ENCODE measurements at places on chromosomes 2 and 18. TPM values are rescaled to one million over a fixed set of nuclear protein-coding genes. Genes with fewer than 3 reads are reported as not detected.

The GPBAR1 gene
- total RNA-seq: 1.9 TPM

The COL3A1 gene
- 13.8 TPM for total RNA-seq

The OSGEPL1 gene
- total RNA-seq: 4.2 TPM

The DSG4 gene
- not detected for total RNA-seq

The ATP6V1B1 gene
- not detected for total RNA-seq

The ITM2C gene
- 26.4 TPM for total RNA-seq

The ATIC gene
- total RNA-seq: 52.4 TPM

The POTEI gene
- not detected for total RNA-seq

The CHST9 gene
- 24.2 TPM for total RNA-seq

DNA sequence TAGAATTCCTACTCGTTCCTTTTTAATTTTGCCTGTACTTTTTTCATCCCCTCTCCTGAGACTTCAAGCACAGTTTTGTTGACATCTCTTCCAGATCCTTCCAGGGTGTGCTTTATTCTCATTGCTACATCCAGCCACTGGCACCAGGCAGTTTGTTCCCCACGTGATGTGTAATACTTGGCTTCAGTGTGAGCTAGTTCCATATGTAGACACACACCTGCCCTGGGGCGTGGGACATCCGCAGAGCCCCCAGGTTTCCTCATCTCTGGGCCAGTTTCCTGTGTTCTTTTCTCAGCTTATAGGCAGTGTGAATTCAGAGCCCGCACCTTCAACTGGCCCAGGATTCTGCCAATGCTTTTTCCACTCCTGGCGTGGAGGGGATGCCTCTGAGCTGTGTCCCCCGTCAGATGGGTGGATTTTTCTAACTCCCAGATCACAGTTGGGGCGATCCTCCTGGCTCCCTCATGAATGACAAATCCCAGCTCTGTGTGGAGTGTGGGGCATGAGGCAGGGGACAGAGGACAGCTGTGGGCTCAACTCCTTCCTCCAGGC lies 46.6 kb downstream of the DIPK1C start:
- DNase-seq: no peak

- no peak for DNase-seq
Measured at GRCh38 chr2:88195246-88195645, 25.1 kb downstream of the THNSL2 start.

GRCh38 chr2:17830053-17831034 lies 14.1 kb downstream of the MSGN1 start:
- peak; percentile 73 for DNase-seq

- DNase-seq: no peak
Measured at GRCh38 chr2:47516360-47517104, 113.6 kb downstream of the MSH2 start.

DNA sequence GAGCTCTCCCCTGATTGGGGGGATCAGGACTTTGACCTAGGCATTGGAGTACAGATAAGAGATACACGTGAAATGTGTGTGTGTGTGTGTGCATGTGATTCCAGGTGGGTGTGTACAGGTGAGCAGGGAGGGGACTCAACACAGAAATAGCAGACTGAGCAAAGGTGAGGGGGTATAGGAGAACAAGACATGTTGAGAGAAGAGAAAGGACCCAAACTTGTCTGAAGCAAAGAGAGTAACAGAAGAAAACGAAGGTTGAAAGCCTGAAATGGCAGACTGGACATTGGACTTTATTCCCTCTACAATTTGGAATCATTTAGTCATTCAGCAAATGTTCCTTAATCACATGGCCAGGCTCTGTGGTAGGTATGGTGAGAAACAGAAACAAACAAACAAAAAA lies 23.3 kb downstream of the MRO start:
- DNase-seq: no peak

- no peak for DNase-seq
Measured at GRCh38 chr18:3852321-3852720, 402.3 kb downstream of the TGIF1 start.

- DNase-seq: no peak
Measured at GRCh38 chr2:65227020-65227455, 593 bp upstream of the ACTR2 start.

DNA sequence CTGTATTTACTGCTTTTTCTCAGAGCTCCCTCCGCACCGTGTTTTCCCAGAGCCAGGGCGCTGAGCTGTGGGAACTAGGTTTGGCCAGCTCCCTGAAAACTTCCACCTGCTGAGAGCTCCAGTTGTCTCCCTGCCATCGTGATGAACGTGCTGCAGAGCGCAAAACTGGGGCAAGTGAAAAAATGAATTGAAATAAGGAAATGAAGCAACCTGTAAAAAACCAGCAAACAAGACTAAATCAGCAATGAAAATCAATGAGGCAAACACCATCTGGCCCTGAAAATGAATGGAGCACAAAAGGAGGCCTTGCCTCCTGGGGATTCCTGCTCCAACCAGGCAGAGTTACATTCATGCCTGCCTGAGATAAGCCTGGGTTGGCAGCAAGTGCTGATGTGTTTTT lies 129.9 kb downstream of the MARCHF4 start:
- DNase-seq: no peak

- no peak for DNase-seq
Measured at GRCh38 chr2:110979471-110980338, 141.0 kb upstream of the BCL2L11 start.

- no peak for DNase-seq
Measured at GRCh38 chr2:53252115-53252514, 515.5 kb upstream of the CHAC2 start.

DNA sequence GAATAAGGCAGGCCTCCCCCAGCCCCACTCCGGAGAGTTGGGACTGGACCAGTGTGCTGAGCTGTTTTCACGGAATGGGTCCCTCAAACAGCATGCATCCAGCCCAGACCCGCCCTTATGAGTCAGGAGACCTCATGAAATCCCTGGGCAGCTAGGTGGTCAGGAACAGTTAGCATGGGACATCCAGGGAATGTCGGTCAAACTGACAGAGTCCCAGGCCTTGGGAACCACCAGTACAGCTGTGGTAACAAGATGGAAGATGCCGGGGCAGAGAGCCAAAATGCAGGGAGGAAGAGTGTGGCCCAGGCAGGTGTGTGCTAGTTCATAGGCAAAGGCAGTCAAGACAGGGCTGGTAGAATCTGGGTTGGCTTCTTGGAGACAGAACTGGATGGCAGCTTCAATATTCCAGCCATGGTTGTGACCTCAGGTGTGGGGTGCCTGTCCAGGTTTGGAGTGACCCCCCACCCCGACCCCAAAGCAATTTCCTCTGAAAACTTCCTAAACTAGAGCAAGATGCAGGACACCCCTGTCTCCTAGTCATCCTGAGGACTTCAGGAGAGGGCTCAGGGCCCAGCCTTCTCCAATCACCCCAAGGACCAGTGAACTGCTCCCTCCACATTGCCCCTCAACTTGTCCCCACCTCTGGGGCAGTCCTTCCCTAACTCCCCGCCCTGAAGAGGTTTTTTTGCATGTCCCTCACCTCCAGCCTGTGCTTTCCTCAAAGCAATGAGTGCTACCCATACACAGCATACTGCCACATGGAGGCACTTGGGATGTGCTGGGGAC lies 46.5 kb downstream of the KCNIP3 start:
- peak; percentile 26 for DNase-seq

GRCh38 chr18:34809451-34810072 lies 99.5 kb downstream of the DTNA start:
- DNase-seq: no peak

DNA sequence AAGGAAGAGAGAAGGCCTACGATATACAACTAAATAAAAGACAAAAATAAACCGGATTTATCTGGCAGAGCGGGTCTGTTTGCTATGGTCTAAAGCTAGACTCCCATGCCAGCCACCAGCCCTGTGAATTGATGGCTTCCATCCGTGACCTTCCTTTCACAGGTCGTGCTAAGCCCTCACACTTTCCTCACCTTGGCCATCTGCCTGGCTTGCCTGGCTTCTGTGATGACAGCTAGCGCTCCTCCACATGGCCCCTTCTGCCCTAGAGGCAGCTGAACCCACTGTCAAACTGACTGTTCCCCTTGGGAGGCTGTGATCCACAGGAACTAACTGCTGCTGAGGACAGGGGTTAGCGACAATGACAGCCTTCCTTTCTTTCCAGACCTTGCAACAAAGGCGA lies 32.5 kb downstream of the GAREM1 start:
- DNase-seq: peak; percentile 27

GRCh38 chr2:23700627-23701026 lies 226.3 kb downstream of the ATAD2B start:
- no peak for DNase-seq

- no peak for DNase-seq
Measured at GRCh38 chr2:3443506-3444084, 64.1 kb downstream of the TRAPPC12 start.

GRCh38 chr2:234548695-234549420 lies 52.0 kb upstream of the ARL4C start:
- no peak for DNase-seq

DNA sequence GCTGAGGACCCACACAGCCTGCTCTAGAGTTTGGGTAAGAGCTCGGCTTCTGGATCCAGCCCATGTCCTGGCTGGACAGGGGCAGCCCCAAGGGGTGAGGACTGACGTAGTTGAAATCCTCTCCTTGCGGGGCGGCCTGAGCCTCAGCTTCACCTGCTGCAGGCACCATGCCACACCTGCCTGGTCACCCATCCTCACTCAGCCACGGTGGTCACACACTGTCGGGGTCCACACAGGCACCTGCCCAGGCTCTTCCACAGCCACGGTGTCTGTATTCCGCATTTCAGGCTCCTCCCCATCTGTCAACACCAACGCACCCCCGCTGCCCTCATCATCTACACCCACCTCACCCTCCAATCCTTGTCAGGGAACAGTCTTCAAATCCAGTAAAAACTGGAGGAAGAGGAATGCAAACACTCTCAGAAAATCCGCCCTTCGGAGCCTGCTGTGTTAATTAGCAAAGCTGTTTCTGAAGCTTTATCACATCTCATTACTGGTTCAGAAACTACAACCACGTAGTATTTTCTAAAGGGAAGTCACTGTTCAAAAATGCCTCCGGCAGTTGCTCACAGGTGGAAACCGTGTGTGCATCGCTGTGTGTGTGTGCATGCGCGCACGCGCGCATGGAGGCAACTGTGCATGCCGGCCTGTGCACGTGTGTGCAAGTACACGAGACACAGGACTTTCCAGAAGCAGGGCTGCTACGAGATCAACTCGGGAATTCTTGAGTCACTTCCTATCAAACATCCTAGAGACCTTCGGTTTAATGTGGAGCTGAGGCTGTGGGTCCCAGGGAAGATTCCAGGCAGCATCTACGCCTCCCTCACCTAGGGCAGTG lies 38.2 kb downstream of the SLC66A2 start:
- DNase-seq: no peak

DNA sequence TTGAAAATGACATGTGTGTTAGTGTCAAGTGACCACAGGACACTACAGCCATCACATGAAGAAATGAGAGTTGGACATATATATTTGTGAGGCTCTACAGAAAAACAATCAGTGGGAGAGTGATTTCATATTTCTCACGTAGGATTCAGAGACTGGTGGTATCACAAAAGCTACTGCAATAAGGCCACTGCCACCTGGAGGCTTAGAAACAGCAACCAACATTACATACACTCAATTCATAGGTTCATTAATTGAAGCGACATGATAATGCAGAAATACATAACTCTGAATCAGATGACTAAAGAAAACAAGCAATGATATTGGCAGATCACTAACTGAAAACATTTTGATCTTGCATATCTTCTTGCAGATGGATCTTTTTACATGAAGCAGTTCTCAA lies 248.1 kb upstream of the KLHL14 start:
- no peak for DNase-seq

DNA sequence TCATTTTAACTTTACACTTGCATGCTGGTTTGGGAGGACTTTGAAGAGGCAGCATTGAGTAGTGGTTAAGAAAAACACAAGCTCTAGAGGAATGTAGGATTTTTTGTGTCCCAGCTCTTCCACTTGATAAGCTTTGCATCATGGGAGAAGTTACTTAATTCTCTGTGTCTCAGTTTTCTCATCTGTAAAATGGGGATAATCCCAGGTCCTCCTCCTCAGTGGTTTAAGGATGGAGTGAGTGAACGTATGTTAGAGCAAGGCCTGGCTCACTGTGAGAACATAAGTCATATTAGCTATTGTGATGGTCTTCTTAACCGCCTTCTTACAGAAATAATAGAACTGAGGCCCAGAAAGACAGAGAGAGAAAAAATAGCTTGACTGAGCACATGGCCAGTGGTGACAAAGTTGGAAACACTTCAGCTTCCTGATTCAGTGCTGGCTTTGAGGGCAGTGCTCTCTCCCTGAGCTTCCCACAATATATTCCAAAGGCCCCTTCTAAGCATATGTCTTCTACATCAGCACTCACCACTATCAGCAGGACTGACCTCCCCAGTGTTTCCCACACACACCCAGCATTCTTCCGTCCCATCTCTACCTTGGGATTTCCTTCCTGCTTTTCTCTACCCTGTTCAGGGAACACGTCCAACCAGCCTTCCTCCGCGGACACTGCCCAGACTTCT lies 214.9 kb upstream of the TNP1 start:
- no peak for DNase-seq

GRCh38 chr18:69261406-69261805 lies 139.3 kb upstream of the DOK6 start:
- no peak for DNase-seq

GRCh38 chr2:181393472-181393871 lies 63.7 kb upstream of the ITGA4 start:
- no peak for DNase-seq

DNA sequence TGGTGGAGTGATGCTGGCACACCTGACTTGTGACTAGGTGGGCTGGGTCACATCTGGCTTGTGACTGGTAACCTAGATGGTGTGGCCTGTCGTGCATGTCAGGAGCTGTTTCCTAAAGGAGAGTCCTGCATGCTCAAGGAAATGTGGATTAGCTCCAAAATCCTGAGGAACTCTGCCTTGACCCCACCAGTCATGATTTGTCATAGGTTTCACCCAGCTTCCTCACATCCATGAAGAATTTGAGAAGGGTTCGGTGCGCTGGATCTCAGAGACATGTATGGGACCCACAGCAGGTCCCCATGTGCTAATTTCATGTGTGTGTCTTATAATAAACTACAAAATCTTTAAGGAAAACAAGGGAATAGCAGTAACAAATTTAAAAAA lies 107.2 kb downstream of the COL6A3 start:
- DNase-seq: no peak

DNA sequence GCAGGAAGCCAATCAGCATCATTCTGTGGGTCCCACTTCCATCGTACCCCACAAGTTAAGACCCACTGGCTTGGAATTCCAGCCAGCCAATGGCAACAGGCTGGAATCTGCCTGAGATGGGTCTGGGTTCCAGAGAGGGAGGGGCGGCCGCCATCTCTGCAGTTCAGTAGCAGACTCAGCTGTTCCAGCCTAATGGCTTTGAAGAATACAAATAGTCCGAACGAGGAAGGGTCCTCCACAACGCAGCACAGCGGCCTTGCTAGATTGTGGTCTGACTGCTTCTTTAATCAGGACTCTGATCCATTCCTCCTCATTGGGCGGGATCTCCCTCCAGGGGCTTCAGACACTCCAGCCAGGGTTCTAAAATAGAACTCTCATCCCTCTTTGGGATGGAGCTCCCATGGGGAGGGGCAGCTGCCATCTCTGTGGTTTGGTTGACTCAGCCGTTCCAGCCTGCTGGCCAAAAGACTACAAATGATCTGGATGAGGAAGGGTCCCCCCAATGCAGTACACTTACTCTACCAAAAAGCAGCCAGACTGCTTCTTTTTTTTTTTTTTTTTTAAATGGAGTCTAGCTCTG lies 42.7 kb upstream of the PAIP2B start:
- DNase-seq: no peak

GRCh38 chr2:60554646-60555065 lies 1.2 kb upstream of the BCL11A start:
- DNase-seq: no peak
